ENCODE measurements at places on chromosomes 5 and 9.

- no peak for DNase-seq
Observed at GRCh38 chr9:107240260-107240659, 42.8 kb upstream of the RAD23B start.

- DNase-seq, result no peak
Observed at GRCh38 chr5:95821110-95822021, 1.2 kb downstream of the GLRX start.

DNA sequence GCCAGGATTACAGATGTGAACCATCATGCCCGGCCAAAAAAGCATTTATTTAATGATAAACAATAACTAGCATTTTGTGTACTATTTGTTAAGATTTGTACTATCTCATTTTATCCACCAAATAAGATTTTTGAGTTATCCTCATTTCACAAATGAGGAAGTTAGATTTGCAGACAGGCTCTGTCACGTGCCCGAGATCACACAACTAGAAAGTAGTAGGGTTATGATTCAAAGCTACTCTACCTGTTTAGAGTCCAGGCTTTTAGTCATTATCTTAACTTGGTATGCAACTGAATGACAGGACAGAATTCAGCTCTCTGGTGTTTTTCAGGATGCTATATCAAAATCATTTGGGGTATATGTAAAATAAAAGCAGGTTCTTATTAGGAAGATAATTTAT is 20.5 kb downstream of the RANBP17 start:
- no peak for DNase-seq

DNA sequence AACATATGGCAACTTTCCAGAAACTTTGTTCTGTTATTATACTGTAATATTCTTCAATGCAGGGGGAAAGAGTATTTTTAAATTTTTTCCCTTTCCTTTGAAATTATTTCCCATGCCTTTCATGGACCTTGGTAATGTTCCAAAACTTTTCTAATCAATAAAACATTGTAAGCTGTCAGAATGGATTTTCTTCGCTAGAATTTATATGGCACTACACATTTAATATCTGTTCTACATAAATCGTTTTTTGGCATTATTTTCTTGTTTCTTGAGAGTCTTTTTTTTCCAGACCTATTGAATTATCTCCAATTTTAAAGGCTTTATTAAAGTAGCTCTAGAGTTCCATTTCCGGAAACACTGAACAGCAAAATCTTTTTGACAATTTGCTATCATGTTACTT is 249.0 kb downstream of the TMEM167A start:
- DNase-seq, result no peak

- no peak for DNase-seq
Observed at GRCh38 chr5:13477118-13477737, 467.3 kb downstream of the DNAH5 start.

DNA sequence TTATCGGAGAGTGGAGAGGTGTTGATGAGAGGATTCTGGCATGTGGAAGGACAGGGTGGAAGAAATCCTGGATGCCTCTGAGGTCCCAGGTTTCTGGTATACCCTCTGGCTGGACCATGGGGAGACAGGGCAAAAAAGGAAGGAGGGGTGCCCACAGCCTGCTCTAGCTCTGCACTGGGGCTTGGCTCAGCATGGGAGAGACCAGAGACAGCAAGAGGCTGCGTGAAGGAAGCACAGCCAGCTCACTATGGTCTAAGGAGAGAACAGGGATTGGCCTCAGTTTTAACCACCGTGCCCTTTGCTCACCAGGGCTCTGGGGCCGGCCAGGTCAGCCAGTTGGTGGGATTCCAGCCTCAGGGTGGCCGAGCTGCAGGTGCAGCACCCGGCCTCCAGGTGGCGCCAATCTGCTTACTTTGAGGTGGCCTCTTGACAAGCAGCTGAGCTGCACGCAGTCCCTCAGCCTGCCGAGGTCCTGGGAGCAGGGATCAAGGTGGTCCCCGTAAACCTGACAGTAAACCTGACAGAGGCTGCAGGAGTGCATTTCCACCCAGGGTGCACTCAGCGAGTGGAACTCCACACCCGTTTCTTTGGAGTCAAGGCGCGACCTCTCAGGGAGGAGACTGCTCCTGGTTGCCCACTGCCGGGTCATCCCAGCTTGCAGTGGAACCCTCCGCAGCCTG is 25.0 kb upstream of the SPTLC1 start:
- no peak for DNase-seq

- no peak for DNase-seq
Observed at GRCh38 chr5:157236423-157236822, 29.5 kb upstream of the CYFIP2 start.

GRCh38 chr9:26637101-26637500 is 255.5 kb downstream of the CAAP1 start:
- DNase-seq, result no peak

DNA sequence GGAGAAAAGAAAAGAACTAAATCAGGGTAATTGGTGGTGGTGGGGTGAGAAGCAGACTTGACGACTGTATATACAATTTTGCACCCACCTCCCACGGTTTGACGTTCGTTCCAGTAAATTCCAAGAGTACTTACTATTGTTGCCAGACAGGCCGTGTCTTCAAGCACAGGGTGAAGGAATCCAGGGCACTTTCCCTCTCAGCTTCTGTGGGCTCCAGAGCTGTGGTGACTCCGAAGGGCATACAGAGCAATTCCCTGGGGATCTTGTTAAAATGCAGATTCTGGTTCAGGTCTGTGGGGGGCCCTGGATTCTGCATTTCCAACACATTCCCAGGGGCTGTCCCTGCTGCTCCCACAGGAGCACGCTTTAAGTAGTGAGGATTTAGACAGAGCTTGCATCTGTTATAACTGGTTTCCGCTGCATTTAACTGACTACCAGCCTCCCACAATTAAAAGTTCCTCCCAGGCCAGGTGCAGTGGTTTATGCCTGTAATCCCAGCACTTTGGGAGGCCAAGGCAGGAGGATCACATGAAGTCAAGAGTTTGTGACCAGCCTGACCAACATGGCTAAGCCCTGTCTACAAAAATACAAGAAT is 49.3 kb upstream of the FANCC start:
- no peak for DNase-seq

DNA sequence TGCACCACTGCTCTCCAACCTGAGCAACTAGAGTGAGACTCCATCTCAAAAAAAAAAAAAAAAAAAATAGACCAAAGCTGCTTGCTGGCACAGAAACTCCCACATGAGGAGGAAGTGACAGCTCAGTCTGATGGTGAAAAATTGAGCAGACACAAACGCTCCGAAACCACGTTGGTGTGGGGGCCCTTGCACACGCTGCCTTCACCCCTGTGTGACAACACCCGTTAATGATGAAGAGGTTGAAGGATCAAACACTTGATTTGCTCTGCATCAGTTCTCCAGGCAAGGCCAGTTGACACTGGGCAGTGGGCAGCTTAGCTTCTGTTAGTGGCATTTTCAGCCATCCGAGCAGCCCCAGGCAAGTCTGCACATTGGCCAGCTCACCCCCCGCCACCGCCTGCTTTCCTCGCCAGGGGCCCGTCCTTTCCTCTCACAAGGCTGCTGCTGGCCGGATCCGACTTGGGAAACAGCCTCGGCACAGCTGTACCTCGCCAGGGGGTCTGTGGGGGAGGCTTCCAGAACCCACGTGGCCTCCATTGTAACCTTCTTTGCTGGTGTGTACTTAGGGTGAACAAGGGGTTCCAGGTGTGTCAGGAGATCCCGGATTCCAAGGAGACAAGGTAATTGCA is 79.8 kb downstream of the COL27A1 start:
- DNase-seq, result peak; percentile 12

GRCh38 chr9:125747765-125748445 is 732 bp downstream of the PBX3 start:
- DNase-seq, result no peak

DNA sequence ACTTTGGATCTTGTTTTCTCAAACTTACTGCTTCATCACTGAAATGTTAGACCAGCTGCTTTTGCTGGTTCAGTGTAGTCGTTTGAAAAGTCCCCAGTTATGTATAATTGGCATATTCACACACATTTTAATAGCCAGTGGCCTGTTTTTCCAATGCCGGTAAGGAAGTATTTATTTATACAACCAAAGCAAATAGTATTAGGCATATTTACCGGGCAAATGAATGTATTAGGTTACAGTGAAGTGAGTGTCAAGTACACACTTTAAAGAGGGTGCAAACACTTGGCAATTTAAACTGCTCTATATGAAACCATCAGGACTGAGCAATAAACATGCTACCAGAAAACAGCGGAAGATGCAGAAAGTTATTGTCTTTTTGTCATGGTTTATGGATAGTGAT is 242.9 kb downstream of the MCTP1 start:
- DNase-seq, result peak; percentile 63

GRCh38 chr9:68751556-68751955 is 46.5 kb downstream of the PIP5K1B start:
- no peak for DNase-seq

DNA sequence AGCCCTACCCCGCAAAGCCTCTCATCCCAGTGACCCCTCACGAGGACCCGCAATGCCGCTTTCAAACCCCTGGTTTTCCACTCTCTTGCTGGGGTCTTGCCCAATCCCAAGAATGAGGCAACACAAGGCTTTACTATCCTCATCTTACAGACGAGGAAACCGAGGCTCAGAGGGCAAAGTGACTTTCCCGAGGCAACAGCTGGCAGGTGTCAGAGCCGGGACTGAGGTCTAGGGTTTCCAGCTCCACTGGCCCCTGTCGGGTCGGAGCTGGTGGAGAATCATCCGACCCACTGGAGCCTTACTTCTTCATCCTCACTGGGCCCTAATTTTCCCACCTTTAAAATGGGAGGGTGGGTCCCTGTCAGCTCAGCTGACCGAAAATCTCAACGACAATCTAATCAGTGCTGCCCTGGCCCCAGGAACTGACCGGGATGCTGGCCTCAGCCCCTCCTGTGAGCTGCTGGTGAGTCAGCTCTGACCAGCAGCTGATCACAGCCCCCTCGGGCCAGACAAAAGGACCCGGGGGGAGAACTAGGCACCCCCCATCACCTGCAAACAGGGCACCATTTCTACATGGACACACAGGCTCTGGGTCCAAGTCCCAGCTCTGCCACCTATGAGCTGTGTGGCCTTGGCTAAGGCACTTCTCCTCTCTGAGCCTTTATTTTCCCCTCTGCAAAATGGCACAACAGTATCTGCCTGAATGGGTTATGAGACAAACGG is 72.7 kb upstream of the STXBP1 start:
- DNase-seq, result no peak

- no peak for DNase-seq
Observed at GRCh38 chr5:74471875-74472274, 168.7 kb downstream of the ENC1 start.

DNA sequence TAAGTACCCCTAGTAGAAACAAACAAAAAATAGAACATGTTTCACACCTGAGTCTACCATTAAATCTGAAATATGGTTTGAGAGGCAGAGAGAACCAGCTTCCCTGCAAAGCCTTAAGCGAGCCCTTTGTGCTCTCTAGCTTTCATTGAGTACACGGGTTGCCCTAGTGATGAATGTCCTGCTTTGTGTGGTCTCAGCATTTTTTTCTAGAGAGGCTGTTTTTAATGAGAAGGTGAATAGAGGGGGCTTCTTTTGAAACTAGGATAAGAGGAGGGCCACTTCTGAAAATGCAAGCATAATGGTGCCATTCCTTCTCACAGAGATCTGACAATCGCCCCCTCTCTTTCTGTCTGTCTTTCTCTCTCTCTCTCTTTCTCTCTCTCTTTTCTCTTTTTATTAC is 131.3 kb downstream of the MACIR start:
- no peak for DNase-seq

DNA sequence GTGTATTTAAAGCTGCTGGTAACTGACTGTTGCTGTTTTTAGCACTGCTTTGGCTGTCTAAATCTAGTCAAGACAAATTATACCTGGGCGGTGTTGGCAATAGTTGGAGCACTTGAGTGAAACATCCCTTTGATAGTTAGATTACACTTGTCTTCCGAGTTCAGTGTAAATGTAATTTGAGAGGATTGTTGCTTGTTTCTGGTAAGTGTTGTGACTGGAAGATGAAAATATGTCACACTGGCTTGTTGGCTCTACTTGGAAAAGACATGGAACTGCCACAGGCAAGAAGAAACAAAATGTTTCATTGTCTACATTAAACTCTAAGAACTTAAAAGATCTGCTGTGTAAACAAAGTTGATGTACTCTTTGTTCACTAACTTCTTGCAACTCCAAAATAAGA is 49.2 kb upstream of the PTPRD start:
- DNase-seq, result no peak

GRCh38 chr5:677131-678101 is 15.7 kb downstream of the TPPP start:
- no peak for DNase-seq

DNA sequence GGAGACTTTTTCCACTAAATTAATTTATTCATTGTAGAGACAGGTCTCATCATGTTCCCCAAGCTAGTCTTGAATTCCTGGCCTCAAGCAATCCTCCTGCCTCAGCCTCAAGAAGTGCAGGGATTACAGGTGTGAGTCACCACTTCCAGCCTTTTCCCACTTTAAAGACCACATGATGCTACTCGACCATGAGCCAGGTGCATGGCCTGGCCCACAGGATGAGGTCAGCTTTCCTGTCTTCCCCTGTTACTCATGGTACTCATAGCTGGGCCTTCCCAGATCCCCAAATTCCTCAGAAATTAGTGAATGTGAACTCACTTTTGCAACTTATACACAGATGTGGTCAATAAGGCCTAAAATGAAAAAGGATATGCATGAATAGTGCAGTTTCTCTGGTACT is 395.9 kb downstream of the SEMA5A start:
- DNase-seq, result no peak

DNA sequence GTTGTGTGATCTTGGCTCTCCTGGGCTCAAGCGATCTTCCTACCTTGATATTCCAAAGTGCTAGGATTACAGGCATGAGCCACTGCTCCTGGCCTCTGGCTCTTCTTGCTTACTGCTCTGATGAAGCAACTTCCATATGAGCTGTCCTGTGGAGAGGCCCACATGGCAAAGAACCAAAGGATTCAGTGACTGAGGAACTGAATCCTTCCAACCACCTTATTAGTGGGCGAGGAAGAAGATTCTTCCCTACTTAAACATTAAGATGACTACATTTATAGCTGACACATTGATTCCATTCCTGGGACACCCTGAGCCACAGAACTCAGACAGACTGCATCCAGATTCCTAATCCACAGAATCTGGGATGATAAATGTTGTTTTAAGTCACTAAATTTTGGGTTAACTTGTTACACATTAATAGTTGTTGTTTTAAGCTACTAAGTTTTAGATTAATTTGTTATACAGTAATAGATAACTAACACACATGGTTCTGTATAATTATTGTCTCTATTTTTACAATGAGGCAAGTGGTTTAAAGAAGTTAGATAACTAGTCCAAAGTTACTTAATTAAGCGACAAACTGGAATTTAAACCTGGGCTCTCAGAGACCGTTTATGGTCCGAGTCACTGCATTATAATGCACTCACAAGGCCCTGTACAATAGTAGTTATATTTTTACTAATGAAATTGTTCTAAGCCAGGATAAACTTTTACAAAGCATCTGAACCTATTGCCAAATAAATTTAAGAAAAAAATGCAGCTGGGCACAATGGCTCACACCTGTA is 16.7 kb upstream of the SLCO4C1 start:
- DNase-seq, result no peak

DNA sequence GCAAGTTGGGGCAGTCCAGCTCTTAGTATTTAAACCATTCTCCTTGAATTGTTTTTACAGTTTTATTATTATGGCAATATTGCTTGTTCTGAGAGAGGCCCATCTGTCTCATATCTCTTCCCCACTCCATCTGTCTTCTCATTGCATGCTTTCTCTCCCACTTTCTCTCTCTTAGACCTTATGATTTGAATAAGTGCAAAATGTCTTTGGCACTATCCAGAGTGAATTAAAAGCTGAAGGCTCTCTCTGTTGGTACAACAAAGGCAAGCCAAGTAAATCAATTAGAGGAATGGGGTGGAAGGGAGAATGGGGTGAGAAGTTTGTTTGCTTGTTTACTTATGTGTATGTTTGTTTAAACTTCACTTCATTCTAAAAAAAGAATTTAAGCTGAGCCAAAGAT is 195.3 kb upstream of the RFX3 start:
- no peak for DNase-seq

Data from NCI-H1417 treated with DMSO at 0.1 percent for 48 hours (cell line).